Dermis lymphatic vessel endothelial cell (primary cell): ENCODE measurements at places on chromosomes 13 and 19. TPM values are rescaled to one million over a fixed set of nuclear protein-coding genes. Genes with fewer than 3 reads are reported as not detected.

The CGB5 gene
- not detected in 2 replicates for total RNA-seq

The NLRP5 gene
- total RNA-seq = not detected in 2 replicates

The STOML3 gene
- not detected in 2 replicates for total RNA-seq

The BSG gene
- total RNA-seq = 212 and 215 TPM in 2 replicates

The MBD3L3 gene
- total RNA-seq = not detected in 2 replicates

The MBD3L2 gene
- not detected in 2 replicates for total RNA-seq

The BSPH1 gene
- not detected in 2 replicates for total RNA-seq

The LAIR1 gene
- not detected in 2 replicates for total RNA-seq

The SRRM5 gene
- total RNA-seq = under 0.01 TPM in 1 of 2 replicates, not detected in the other

The FGF21 gene
- total RNA-seq = not detected in 2 replicates

The KASH5 gene
- total RNA-seq = not detected in 2 replicates

The LRP3 gene
- total RNA-seq = 3.9 and 6.8 TPM in 2 replicates

The PSG2 gene
- total RNA-seq = not detected in 2 replicates

The GARIN5A gene
- 0.11 and 0.17 TPM in 2 replicates for total RNA-seq

The C3 gene
- total RNA-seq = 0.33 TPM in 1 of 2 replicates, not detected in the other

The KLK3 gene
- not detected in 2 replicates for total RNA-seq
